ENCODE measurements at places on chromosomes 7 and 10.
A peak's percentile ranks its signal among the peaks of the same experiment; 100 is the strongest.

- peak; percentile 62 for DNase-seq
These were observed 18.4 kb downstream of the TSPAN14 start for GRCh38 chr10:80472234-80473095.

- no peak for DNase-seq
These were observed 27.2 kb upstream of the ZNF273 start for GRCh38 chr7:64875658-64876406.

- DNase-seq, result no peak
These were observed 159.6 kb upstream of the KLF6 start for GRCh38 chr10:3944591-3944990.

- no peak for DNase-seq
These were observed 23.6 kb upstream of the ING3 start for GRCh38 chr7:120926943-120927346.

DNA sequence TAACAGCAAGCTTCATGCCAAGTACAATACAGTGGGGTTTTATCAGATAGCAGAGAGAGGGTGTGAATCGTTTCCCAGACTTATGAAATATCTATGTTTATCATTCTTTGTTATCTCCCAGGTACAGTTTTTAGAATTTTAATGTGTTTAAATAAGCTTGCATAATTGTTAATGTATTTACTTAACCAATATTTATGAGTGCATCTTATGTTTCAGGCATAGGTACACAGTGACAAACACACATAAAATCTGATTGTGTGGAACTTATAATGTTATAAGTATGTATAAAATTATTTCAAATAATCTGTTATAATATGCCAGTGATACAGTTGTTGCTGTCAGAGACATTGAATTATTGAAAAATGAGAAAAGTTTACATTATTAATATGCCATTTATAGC, 1011.4 kb upstream of the C7orf33 start:
- no peak for DNase-seq

- no peak for DNase-seq
These were observed 37.3 kb upstream of the SAMD9L start for GRCh38 chr7:93185303-93186027.

DNA sequence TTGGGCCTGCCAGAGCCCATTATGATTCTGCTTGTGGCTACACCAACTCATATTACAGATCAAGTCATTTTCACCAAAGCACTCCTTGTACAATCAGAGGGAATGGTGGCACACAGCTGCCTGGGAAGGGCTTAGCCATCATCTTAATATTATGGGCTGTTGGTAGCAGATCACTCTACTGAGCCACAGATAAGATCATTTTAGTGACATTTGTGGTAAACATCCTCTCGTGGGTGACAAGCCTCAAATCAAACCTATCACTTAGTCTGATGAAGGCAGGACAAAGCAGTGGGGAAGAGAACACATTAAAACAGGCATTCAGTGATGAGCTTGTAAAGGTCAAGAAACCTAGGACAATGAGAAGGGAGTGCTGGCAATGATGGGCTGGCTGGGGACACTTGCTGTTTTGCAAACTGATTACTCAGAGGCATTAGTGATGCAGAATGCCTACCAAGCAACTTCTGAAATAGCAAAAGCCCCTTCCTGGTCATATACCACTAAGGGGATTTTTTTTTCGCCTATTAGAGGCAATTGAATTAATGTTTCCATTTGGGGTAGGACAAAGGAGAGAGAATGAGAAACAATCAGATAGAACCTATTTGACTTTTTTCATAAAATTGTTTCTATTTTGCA, 137.5 kb upstream of the WDR11 start:
- DNase-seq, result no peak

DNA sequence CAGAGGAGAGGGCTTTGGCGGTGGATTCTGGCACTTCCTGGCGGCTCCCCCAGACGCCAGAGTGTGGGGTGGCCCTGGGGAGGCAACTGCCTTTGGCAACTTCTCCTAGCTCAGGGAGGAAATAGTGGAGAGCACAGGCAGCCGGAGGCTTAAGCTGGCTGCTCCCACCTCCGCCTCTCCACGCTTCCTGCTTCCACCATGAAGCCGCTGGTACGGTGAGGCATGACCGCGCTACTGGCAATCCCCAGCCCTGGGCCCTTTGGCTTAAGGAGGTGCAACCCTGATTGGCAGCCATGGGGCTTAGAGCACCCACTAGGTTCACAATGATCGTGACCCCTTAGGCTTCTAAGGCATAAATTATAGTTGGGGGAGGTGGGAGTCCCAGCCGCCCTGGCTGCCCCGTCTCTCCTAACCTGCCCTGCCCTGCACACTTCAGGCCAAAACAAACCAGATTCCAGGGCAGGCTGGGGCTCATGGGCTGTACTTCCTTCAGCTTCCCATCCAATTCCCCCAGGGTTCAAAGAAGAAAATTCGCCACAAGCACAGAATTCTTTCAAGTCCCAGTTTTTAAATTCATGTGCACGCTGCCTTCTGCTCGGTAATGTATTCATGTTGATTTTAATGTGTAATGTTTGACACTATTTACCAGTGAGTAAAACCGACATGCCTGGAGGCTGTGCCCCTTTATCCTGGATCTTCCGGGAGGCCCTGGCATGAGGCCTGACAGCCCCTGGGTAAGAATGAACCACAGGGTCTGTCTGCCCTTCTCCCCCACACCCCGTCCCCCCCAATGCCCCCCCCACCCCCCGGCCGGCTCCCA, 90.7 kb upstream of the LRRC4 start:
- DNase-seq, result peak; percentile 84

- no peak for DNase-seq
These were observed 436.1 kb downstream of the TYW1 start for GRCh38 chr7:67432536-67433234.
